ENCODE measurements at places on chromosomes 16 and 17.

GRCh38 chr16:50440991-50441390, 72.2 kb upstream of the BRD7 start:
- no peak for DNase-seq

- DNase-seq = no peak
These were observed 31.9 kb downstream of the PMP22 start for GRCh38 chr17:15233022-15233805.

DNA sequence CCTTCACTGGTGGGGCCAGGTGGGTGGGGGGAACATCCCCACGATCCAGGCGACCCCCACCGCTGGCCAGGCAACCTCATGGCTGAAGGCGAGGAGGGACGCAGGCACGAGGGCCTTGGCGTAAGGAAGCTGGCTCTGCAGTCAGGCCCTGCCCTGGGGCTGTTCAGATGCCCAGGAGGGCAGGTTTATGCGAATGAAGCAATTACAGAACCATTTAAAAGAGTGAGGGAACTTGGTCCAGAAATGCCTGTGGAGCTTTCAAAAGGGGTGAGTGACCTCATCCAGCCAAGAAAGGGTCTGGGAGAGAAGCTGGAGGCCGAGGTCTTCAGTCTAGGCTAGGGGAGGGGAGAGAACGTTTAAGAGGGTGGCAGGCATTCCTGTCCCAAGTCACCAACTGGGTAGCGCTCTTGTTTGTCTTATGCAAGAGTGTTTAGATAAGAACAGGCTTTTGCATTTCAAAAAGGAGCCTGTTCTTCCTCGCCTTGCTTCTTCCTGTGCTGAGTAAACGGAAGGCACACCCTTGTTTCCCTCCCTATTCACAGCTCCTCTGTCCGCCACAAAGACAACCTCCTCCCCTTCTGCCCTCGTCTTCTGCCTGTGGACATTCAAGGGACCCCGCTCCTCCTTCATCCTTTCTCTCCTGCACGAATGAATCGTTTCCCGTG, 183.5 kb upstream of the SDK2 start:
- DNase-seq = no peak

DNA sequence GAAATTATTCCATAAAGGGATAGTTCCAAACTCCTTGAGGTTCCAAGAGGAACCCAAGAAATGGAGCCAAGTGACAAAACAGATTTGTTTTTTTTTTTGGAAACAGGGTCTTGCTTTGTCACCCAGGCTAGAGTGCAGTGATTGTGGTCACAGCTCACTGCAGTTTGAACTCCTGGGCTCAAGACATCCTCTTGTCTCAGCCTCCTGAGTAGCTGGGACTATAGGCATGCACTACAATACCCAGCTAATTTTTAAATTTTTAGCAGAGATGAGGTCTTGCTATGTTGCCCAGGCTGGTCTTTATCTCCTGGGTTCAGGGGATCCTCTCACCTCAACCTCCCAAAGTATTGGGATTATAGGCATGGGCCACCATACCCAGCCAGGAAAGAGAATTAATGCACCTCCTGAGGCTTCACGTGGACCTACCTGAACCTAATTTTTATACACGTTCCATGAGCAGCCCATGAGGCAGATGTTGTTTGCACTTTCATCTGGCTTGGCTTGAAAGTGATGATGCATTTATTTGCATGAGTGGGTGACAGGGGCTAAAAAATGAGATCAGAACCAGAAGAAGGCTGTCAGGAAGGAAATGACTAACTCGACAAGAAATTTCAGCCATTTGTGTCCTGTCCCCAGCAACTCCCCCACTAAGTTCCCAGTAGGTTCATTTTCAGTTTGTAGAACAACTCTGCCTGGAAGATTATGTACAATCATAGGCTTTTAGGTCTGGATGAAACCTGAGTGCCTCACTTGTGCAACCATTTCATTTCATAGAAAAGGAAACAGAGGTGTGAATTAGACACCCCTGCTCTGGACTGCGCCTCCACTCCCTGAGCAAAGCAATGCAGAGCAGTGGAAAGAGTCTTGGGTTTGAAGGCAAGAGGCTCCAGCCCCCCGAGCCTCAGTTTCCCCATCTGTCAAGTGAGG, 10.3 kb upstream of the IRF8 start:
- DNase-seq = no peak

- DNase-seq = no peak
These were observed 1.9 kb downstream of the CIITA start for GRCh38 chr16:10878644-10879501.

DNA sequence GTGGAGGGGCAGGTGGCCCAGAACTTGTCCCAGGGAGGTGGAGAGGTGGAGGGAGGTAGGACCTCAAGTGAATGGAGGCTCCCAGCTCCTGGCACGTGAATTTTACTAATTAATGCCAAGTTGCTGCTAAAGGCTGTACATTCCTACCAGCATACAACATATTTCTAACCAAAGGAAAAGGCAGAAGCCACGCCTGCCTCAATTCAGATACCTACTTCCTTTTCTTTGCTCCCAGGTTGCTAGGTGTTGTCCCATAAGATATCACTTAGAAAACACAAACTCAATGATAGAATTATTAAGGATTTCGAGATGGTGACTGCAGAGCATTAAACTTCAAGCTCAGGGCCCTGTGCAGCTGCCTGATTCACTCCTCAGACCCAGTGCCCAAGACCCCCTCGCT, 20.5 kb upstream of the SMPD3 start:
- no peak for DNase-seq

- no peak for DNase-seq
These were observed 172.5 kb downstream of the GRIN2A start for GRCh38 chr16:10009684-10010083.

DNA sequence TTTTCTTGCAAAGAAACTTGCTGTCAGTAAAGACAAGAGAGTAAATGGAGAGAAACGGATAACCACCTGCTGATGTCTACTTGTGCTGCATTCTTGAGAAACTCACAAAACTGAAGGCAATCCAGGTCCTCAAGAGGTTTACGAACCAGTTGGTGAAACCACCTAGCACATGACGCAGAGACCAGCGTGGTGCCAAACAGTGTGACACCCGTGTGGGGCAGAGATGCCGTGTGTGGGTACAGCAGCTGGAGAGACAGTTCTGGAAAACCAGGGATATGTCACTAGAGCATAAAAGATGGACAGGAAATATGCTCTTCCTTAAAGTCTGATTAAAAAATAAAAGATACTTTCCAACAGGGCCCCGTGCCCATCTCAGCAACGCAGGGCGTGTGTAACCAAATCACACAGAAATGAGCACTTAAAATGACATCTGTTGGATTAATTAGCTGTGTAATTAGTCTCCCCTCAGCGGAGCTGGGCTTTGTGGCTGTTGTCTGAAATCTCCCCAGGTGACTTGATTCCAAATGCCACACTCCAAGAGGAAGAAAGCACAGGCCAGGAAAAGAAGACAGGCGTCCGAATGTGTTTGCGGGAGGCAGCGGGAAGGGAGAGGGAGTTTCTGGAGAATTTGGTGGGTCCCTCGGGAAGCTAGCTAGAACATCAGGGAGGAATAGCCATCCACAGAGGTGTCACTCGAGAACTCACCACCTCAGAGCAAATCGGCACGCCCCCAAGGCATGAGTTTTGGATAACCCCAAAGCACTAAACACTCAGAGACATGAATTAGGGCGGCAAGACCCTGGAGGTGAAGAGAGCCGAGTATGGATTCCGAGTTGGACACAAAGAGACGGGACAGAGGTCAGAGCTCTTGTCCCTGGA, 109.8 kb downstream of the ZFHX3 start:
- no peak for DNase-seq

DNA sequence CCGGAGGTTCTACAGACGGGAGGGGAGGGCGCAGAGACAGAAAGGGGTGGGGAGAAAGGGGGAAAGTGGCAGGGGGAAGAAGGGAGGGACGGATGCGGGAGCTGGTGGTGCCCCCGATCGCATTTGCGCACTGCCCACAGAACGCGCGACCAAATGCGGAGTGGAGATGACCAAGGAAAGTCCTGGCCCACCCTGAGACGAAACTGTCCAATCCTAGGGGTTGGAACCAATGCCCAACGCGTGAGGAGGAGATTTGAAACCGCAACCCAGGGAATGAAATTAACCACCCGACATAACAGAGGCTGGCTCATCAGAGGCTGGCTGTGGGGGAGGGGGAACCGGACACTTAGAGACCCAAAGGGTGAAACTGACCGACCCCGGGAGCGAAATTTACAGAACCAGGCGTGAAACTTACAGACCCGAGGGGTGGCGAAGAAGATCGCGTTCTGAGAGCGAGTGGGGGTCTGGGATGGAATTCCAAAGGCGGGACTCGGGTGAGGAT, 1.4 kb downstream of the HES7 start:
- no peak for DNase-seq

DNA sequence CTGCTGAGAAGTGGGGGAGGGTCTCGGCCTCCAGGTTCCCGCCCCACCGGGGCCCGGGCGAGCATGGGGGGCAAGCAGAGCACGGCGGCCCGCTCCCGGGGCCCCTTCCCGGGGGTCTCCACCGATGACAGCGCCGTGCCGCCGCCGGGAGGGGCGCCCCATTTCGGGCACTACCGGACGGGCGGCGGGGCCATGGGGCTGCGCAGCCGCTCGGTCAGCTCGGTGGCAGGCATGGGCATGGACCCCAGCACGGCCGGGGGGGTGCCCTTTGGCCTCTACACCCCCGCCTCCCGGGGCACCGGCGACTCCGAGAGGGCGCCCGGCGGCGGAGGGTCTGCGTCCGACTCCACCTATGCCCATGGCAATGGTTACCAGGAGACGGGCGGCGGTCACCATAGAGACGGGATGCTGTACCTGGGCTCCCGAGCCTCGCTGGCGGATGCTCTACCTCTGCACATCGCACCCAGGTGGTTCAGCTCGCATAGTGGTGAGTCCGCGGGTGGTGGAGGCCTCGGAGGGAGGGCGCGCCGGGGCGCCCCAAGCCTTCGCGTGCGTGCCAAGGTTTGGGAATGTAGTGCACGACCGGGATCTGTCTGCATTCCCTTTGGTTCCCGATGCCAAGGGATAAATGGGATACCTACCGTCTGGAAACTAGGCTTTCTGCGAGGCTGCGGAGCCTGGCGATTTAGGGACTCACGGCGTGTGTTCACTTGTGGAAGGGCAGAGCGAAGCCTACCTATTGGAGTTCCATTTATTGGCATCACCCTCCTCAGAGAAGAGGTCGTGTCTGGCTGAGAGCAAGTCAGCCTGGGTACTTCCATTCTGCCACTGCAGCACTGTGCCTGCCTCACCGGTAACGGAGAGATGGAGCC, 1.0 kb downstream of the ZNRF1 start:
- DNase-seq = peak; percentile 35

DNA sequence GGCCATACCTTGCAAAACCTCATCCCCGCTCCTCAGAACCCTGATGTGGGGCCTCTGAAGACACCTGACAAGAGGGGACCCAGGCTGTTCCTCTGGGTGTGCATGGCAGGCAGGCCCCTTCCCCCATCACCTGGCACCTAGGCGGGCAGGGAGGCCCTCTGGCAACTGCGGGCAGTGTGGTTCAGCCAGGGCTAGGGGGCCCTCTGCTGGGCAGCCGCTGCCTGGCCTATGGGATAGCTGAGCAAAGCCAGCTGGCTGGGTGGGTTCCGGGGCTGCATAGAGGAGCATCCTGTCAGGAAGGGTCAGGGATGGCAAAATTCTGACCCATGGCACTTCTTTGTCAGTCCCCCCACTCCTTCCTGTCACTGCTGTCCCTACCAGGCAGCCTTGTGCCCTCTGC, 228.7 kb upstream of the ASIC2 start:
- DNase-seq = no peak

GRCh38 chr16:80518436-80518835, 22.4 kb upstream of the DYNLRB2 start:
- no peak for DNase-seq

- DNase-seq = no peak
These were observed 8.3 kb downstream of the SLC5A10 start for GRCh38 chr17:18960241-18960665.

- DNase-seq = peak; percentile 75
These were observed at the start of gene PDF for GRCh38 chr16:69330286-69331109. TSS of gene PDF (minus strand) at chr16:69330588. CDS start at chr16:69330570, 18 bp downstream.

DNA sequence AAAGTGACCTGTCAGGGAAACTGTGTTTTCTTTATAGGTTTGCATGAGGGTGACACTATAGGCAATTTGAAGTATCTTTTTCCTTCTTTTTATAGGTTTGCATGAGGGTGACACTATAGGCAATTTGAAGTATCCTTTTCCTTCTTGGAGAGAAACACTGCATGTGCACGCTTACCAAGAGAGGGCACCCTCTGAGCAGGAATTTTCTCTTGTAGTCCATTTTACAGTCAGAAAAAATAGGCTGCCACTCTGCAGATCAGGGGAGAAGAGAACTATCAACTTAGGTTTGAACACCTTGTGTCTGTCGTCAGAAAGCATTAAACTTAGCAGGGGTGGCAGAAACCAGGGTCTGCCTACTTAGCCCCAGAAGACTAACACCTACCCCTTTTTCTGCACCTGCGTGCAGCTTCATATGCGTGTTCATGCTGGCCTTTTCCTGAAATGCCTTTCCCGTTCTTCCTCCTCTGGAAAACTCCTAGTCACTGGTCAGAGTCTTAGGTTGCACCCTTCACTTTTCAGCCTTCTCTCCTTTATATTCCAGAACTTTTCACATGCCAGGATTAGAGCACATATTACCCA, 16.4 kb upstream of the SMIM36 start:
- DNase-seq = no peak

DNA sequence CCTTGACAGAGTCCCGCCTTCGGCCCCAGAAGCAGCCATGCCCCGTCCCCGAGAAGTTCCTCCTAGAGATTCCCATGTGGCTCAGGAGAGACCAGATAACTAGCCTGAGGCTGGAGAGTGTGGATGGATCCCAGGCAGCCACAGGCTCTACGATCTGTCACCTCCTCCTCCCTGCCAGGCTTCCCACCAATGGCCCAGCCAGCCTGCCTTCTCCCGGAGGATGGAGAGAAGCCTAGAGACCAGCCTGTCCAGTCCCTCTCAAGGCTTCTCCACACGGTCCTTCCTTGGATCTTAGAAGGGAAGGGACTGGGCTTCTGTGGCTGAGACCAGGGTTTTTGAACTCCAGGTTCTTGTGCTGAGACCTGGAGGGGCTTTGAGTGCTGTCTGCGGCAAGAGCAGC, 1.6 kb upstream of the SMTNL2 start:
- DNase-seq = no peak

- no peak for DNase-seq
These were observed 795 bp upstream of the HBM start for GRCh38 chr16:164827-165538.

Measured in NCI-H1105 (cell line).